ENCODE measurements at places on chromosomes 13 and 19.

- peak; percentile 41 for DNase-seq
These were observed 15.2 kb downstream of the RCBTB1 start for GRCh38 chr13:49569993-49570689.

GRCh38 chr13:29260684-29261083, 334.8 kb downstream of the SLC7A1 start:
- DNase-seq: no peak

- no peak for DNase-seq
These were observed 184.7 kb downstream of the PCCA start for GRCh38 chr13:100273552-100273951.

- no peak for DNase-seq
These were observed 893 bp upstream of the PLIN3 start for GRCh38 chr19:4868286-4868834.

DNA sequence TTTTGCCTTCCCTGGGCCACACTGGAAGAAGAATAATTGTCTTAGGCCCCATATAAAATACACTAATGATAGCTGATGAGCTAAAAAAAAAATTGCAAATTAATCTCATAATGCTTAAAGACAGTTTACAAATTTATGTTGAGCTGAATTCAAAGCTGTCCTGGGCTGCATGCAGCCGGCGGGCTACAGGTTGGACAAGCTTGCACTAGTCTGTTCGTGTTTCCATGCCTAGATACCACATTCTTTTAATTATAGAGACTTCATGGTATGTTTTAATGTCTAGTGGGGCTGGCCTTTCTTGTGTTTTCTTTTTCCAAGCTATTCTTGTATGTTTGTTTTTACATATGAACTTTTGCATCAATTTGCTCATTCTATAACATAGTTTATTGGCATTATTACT, 90.6 kb downstream of the SGCG start:
- no peak for DNase-seq

GRCh38 chr19:49755956-49756355, 7.2 kb downstream of the TSKS start:
- DNase-seq: no peak

- no peak for DNase-seq
These were observed 194.8 kb downstream of the DCLK1 start for GRCh38 chr13:35936246-35936978.

DNA sequence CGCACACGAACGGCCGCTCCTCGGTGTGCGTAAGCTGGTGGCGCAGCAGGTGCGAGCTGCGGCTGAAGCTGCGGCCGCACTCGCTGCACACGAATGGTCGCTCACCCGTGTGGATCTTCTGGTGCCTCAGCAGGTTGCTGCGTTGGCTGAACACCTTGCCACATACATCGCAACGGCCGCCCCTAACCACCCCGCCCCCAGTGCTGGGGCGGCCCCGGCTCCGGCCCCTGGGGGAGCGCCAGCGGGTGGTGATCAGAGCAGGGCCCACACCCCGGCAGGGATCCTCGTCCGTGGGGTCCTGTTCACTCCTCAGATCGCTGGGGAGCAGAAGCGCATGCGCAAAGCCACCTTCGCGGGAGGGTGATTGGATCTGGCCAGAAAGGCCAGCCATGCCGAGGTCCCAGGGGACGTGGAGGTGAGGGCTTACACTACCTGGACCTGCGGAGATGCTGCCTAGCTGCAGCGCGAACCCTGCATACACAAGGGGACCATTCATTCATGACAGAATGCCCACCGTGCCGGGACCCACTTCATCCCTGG, 4.7 kb upstream of the UBE2M start:
- DNase-seq: no peak

DNA sequence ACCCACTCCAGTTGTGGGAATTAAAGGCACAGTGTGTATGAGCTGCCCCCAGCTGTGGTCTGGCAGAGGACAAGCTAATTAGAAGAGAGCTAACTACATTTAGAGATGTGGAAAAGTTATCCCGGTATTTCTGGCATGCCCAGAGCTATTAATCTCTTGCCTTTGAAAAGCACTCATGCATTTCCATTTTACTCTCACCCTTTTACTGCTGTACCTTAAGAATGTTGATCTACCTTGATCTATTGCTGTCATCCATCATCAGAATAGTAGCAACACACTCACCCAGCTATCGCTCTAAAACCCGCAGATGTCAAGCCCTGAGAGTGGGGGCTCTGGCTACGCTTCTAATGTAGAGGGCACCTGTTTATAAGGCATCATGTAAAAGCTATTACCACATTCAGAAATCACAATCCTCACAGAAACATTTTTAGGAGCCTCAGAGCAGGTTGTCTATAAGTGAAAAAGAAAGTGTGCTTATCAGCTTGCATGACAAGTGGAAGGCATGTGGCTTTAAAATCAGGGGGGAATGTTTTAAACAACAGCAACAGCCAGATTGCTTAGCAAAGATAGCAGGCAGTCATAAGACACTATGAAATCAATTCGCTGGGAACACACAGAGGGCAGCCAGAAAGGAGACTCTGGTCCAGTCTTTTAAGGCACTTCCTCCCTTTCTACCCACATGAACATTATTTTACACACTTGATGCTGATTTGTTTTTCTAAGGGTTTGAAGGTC, 224.2 kb upstream of the IRS2 start:
- DNase-seq: no peak

- no peak for DNase-seq
These were observed 72.1 kb upstream of the SLC15A1 start for GRCh38 chr13:98824376-98825160.

GRCh38 chr13:95438297-95438696, 114.2 kb upstream of the CLDN10 start:
- DNase-seq: no peak

- peak; percentile 60 for DNase-seq
These were observed at the start of gene NFIC for GRCh38 chr19:3365836-3366752. TSS of gene NFIC (plus strand) at chr19:3366583. CDS start at chr19:3366637, 54 bp downstream.

DNA sequence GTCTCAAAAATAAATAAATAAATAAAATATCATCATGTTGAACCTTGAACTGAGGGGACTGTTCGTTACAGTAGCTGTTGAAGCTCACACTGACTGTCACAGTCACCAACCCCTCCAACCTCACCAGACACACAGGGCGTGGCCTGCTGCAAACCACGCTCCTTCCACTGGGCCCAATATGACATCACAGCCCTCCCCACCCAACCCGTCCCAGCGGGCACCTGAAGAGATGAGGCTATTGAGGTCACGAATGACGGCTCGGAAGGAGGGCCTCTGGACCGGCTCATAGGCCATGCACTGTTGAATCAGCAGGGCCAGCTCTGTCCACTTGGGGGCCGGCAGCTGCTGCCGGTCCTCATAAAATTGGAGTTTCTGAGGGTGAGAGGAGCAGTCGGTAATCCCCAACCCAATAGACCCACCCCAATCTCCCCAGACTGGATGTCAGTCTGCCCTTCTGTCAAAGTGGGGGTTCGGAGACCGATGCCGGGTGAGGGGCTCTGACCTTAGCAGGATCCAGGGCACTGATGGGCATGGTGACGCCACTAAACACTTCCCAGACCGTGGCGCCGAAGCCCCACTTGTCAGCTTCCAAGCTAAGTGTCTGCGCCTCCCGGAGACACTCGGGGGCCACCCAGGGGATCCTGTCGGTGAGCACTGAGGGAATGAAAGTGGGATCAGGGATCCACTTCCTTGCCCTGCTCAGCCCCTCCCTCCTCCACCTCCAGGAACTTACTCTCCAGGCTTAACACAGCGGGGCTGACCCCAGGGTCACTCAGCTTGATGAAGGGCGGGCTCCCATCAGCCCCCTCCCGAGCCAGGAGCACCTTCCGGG, 13.2 kb downstream of the JAK3 start:
- DNase-seq: no peak

DNA sequence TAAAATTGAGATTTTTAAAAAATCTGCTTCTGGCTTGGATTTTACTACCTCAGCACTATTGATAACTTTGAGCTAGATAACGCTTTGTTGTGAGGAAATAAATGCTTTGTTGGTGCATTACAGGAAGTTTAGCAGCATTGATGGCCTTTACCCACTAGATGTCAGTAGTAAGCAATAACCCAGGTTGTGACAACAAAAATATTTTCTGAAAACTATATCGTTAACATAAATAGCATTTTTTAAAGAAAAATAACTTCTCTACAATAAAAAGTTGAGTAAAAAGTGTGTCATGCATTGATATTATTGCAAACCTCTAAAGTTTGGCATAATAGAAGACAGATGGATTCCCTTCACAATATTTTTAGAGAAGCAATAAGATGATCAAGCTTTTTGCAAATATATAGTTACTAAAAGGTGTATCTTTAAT, 1246.5 kb downstream of the UQCRFS1 start:
- no peak for DNase-seq

DNA sequence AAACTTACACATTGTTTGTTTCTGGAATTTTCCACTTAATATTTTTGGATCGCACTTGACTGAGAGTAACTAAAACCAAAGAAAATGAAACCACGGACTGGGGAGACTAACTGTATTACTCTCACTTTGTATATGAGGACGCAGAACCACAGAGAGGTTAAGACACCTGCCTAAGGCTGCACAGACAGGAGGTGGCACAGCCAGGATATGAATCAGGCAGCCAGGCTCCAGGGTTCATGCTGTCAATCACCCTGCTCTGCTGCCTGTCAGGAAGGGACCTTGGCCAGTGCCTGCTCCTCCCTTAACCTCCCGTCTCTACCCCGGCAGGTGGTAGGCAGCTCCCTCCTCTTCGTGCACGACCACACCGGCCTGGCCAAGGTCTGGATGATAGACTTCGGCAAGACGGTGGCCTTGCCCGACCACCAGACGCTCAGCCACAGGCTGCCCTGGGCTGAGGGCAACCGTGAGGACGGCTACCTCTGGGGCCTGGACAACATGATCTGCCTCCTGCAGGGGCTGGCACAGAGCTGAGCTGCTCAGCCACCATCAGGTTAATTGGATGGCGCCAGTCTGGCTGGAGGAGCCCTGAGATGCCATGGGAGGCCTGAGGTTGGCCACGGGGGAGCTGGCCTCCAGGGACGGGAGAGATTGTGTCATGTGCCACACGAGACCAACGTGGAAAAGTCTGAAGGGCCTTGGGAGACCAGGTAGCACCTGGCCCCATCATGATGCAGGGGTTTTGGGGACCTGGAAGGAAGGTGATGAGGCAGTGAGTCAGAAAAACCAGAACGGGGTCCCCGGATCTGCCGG, 11.0 kb downstream of the ACTMAP start:
- DNase-seq: no peak

DNA sequence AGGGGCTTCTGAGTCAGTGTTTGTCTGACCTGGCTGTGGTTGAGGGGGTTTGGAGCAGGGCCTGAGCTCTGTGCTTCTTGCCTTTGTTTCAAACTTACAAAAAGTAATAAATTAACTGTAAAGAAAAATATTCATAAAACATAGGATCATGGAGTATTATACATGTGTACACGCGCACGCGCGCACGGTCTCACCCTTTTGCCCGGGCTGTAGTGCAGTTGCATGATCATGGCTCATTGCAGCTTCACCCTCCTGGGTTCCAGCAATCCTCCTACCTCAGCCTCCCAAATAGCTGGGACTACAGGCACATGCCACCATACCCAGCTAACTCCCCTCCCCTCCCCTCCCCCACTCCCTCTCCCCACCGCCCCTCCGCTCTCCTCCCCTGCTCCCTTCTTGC, 23.5 kb downstream of the TDRD12 start:
- DNase-seq: no peak

GRCh38 chr19:16185768-16186123, 536 bp downstream of the FAM32A start:
- DNase-seq: peak; percentile 49

DNA sequence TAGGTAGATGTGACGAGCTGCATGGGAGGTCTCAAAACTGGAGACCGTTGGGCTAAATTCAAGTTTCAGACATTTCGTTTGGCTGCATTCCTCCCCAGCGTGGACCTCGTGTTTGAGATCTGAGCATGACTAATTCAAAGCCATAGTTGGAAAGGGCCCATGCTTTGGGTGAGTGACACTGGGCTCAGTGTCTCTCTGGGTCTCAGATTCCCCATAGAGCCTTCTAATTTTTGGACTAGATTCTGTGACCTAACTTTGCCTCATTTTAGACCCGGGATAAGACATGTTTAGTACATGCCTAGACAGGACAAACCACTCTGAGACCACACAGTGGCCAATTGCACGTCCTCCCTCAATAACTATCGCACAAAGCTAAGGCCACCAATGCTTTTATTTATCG, 16.6 kb downstream of the CKM start:
- DNase-seq: no peak

DNA sequence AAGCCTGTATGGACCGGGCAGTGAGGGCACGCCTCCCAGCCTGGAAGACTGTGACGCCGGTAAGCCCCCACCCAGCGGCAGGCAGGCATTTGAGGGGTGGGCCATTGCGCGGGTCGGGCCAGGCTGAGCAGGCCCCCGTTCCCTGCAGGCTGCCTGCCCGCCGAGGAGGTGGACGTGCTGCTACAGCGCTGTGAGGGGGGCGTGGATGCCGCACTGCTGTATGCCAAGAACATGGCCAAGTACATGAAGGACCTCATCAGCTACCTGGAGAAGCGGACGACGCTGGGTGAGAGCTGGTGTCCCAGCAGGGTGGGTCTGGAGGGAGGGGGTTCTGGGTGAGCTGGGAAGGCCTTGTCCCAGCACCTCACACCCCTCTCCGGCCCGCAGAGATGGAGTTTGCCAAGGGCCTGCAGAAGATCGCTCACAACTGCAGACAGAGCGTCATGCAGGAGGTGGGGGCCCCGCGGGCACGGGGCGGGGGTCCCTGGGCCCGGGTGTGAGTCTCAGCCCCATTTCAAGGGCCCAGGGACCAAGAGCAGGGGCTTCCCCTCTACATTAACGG, 7.1 kb downstream of the ARHGAP45 start:
- DNase-seq: no peak

- no peak for DNase-seq
These were observed 36.8 kb upstream of the GAS6 start for GRCh38 chr13:113900646-113901045.

- DNase-seq: no peak
These were observed 210.1 kb downstream of the TBC1D4 start for GRCh38 chr13:75271846-75272245.

- DNase-seq: no peak
These were observed 320.2 kb downstream of the TBC1D4 start for GRCh38 chr13:75161804-75162203.

DNA sequence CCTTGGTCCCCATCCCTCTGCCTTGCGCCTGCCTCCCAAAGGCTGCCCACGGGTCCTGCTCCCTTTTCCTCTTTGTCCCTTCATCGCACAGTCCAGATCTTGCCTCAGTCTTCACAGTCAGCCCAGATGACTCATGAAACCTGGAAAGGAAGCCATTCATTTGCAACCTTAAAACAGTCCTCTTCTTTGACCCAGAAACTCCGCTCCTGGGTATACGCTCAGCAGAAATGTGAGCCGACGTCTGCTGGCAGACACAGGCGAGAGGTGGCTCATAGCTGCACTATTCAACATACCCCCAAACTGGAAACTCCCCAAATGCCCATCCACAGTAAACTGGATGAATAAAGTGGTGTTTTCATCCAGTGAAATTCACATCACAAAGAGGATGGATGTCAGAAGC, 13.6 kb upstream of the PEPD start:
- DNase-seq: no peak
